HuH-7 (cell line): ENCODE measurements at places on chromosomes 12 and 14.

DNA sequence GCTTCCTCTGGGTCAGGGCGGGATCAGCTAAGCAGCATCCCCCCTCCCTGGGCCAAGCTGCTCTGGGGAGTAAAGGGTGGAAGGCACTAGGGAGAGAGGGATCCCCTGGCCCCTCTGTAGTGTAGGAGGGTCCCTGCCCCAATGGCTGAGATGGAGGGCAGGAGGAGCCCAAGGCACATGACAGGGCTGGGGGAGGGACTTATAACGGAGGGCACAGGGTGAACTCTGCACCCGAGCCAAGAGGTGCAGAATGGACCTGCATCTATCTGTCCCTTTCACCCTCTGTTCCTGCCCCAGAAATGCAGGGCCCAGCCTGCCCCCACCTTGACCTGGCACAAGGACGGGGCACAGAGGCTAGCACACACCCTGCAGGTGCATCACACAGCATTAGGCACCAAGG lies 3.8 kb upstream of the ITGB7 start:
- DNase-seq, result no peak

GRCh38 chr12:66359300-66359699 lies 57.0 kb downstream of the HELB start:
- no peak for DNase-seq

DNA sequence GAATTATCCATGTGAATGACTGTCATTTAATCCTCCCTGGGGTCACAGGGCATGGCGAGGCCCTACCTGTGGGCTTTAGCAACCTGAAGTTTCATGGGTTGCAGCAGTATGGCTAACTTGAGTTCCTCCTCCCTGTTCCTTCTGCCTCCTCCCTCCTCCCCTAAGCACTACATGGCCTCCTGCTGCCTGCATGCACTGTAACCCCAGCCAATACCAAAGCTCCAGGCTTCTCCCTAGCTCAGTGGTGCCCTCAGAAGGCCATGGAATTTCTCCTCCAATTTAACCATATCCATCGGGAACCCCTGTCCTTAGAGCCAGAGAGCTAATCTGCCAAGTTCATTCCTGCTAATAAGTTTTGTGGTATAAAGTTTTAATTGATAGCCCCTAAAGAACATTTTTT lies 95.1 kb downstream of the NT5DC3 start:
- peak; percentile 12 for DNase-seq

GRCh38 chr12:70619471-70620152 lies 17.6 kb downstream of the PTPRB start:
- DNase-seq, result no peak

GRCh38 chr12:49540229-49541139 lies 1.7 kb downstream of the KCNH3 start:
- no peak for DNase-seq

GRCh38 chr14:68181519-68182326 lies 362.1 kb downstream of the RAD51B start:
- no peak for DNase-seq

DNA sequence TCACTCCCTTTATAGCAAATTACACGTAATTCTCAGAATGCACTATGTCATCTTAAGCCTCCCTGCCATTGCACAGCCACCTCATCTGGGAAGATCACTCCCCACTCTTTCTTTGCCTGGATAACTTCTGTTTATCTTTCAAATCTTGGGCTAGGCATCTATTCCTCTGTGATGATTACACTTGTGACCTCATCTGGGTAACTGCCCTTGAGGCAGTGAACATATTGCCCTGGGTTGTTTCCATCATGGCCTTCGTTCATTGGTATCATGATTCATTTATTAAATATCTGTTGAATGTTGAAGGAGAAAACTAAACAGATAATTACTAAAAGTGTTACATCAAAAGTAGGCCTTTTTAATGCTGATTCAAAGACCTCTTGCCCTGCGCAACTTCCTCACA lies 26.2 kb upstream of the PDE3A start:
- DNase-seq, result no peak

GRCh38 chr14:97407701-97408407 lies 610.7 kb downstream of the VRK1 start:
- DNase-seq, result no peak

DNA sequence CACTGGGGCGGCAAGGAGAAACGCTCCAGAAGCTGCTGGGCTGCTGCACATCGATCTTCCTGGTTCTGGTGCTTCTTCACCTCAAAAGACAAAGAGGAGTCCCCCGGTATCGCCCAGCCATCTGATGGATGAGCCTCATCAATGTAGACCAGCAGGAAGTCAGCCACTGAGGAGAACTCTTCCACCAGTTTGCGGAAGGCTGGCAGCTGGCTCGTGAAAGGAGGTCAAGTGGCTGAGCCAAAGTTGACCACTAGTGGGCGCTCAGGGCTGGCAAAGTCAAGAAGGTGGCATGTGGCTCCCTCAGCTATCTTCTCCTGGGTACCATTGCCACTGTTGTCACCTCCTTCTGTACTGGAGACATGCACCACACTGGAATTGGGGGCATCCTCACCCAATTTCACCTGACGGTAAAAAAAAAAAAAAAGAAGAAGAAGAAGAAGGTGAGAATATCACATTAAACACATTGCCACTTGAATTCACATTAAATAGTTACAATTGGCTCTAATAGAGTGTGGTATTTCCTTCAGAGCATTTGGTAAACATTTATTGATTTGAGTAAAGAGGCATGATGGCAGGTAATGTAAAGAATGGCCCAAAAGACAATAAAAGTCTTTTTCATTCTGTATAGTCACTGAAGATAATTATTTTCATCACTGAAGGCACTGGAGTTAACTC lies 8.3 kb downstream of the DIO2 start:
- DNase-seq, result peak; percentile 8

GRCh38 chr14:88264116-88264515 lies 59.0 kb downstream of the KCNK10 start:
- no peak for DNase-seq

- no peak for DNase-seq
These were observed 2.7 kb upstream of the NFKBIA start for GRCh38 chr14:35407306-35407630.
